Stomach (tissue), 19 donors: ENCODE measurements at places on chromosomes 2 and 18. TPM values are rescaled to one million over a fixed set of nuclear protein-coding genes. Genes with fewer than 3 reads are reported as not detected.

GRCh38 chr2:240013343-240013742, 11.8 kb downstream of the NDUFA10 start:
- H3K27me3 ChIP-seq = no peaks in the 10 kb centered on the region
- H3K27ac ChIP-seq = no peak overlapping the region
- no peaks in the 10 kb centered on the region for H3K4me1 ChIP-seq

DNA sequence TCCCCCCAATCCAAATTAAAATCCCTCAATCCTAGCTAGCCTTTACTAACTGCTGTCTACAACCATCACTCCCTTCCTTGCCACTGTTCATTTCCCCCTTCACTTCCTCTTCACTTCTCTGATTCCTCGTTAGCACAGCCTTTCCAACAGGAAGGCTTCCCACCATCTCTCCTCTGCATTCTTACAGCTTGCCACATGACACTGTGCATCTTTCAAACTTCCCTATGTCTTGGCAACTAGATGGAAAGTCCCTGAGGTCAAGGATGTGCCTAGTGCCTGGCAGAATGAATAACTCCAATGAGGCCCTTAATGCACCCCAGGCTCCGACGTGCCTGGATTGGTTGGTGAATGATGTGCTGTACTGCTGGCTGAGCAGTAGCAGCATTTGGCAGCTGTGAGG, 15.2 kb downstream of the SAP130 start:
- H3K4me3 ChIP-seq = no peak overlapping the region
- no peak overlapping the region for H3K27ac ChIP-seq
- H3K27me3 ChIP-seq = no peaks in the 10 kb centered on the region
- no peak for DNase-seq

Gene RMC1
- 29.2 TPM for polyA plus RNA-seq

DNA sequence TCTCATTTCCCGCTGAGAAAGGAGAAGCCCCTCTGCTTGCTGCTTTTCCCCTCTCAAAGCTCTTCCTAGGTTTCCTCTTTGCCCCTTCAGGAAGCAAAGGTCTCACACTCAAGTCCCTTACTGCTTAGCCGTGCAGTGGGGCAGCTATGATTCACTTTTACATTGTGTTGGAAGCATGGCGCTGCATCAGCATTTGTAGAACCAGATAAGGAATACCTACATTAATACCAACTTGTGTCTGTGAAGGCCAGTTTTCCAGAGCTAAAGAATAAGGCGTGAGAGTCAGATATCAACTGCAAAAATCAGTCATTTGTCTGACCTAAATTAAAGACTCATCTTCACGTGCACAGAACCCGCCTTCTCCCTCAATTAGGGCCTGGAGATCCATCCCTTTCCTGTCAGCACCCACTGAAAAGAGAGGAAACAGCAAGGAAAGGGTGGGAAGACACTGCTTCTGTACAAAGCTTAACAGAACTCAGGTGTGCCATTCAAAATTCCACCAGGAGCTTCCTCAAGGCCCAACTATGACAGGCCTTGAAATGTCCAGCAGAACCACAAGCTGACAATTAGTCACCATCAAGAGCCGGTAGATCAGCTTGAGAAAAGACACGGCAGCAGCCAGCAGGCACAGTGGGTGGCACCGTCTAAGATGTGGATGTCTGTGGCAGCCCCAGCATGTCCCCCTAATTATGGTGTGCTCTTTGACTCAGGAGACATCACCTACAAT, 16.1 kb upstream of the XDH start:
- H3K36me3 ChIP-seq = no peaks in the 10 kb centered on the region
- no peak for DNase-seq
- no peaks in the 10 kb centered on the region for H3K27me3 ChIP-seq
- no peak overlapping the region for H3K27ac ChIP-seq

- peak; percentile 5 for DNase-seq
- no peaks in the 10 kb centered on the region for H3K27me3 ChIP-seq
- H3K27ac ChIP-seq = no peak overlapping the region
- no peaks in the 10 kb centered on the region for H3K4me1 ChIP-seq
Observed at GRCh38 chr2:42769583-42770287, 5.8 kb upstream of the OXER1 start.

DNA sequence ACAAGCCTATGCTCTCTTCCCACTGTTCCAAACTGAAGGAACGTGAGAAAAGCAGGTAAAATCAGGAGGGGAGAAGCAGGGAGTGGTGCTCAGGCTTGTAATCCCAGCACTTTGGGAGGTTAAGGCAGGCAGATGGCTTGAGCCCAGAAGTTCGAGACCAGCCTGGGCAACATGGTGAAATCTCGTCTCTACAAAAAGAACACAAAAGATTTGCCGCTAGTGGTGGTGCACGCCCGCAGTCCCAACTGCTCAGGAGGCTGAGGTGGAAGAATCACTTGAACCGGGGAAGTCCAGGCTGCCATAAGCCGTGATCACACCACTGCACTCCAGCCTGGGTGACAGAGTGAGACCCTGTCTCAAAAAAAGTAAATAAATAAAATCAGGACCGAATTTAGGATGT, 1.3 kb upstream of the TMSB10 start:
- H3K36me3 ChIP-seq = no peaks in the 10 kb centered on the region
- peak overlapping the region; percentile 85 for H3K4me3 ChIP-seq
- H3K27me3 ChIP-seq = no peaks in the 10 kb centered on the region
- peaks cover 36% of the 10 kb centered on the region for H3K4me1 ChIP-seq
- no peak for DNase-seq
- H3K27ac ChIP-seq = no peak overlapping the region

GRCh38 chr18:6659963-6660725, 69.4 kb upstream of the ARHGAP28 start:
- no peaks in the 10 kb centered on the region for H3K27me3 ChIP-seq
- no peaks in the 10 kb centered on the region for H3K36me3 ChIP-seq
- no peak overlapping the region for H3K4me3 ChIP-seq
- H3K27ac ChIP-seq = no peak overlapping the region
- no peak for DNase-seq

Gene NDC80
- 2.1 TPM for polyA plus RNA-seq

GRCh38 chr2:10215393-10215935, 87.2 kb upstream of the HPCAL1 start:
- no peaks in the 10 kb centered on the region for H3K4me1 ChIP-seq
- H3K27ac ChIP-seq = no peak overlapping the region
- H3K27me3 ChIP-seq = no peaks in the 10 kb centered on the region

DNA sequence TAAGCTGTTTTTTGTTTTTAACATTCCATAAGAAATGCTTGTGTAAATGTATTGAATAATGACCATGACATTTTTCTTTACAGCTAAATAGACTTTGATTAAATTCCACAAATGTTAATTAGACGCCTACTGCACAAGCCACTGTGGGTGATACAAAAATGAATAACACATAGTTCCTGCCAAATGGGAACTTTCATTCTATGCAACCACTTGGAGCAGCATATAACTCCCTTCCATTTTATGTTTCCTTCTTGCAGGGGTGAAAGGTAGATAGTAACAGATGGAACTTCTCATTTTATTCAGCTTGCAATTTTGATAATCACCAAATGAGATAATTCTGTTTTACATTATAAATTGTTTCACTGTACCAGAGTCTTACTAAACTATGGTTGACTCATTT, 70.0 kb upstream of the THUMPD2 start:
- H3K36me3 ChIP-seq = no peaks in the 10 kb centered on the region
- H3K4me3 ChIP-seq = no peak overlapping the region
- no peak overlapping the region for H3K27ac ChIP-seq
- H3K4me1 ChIP-seq = peaks cover 20% of the 10 kb centered on the region

Gene CDH2
- polyA plus RNA-seq = 3.7 TPM

- H3K4me3 ChIP-seq = no peak overlapping the region
- H3K36me3 ChIP-seq = peaks cover 8% of the 10 kb centered on the region
- no peak for DNase-seq
- peaks cover 18% of the 10 kb centered on the region for H3K4me1 ChIP-seq
Observed at GRCh38 chr2:102489646-102490045, 16.6 kb downstream of the SLC9A4 start.

DNA sequence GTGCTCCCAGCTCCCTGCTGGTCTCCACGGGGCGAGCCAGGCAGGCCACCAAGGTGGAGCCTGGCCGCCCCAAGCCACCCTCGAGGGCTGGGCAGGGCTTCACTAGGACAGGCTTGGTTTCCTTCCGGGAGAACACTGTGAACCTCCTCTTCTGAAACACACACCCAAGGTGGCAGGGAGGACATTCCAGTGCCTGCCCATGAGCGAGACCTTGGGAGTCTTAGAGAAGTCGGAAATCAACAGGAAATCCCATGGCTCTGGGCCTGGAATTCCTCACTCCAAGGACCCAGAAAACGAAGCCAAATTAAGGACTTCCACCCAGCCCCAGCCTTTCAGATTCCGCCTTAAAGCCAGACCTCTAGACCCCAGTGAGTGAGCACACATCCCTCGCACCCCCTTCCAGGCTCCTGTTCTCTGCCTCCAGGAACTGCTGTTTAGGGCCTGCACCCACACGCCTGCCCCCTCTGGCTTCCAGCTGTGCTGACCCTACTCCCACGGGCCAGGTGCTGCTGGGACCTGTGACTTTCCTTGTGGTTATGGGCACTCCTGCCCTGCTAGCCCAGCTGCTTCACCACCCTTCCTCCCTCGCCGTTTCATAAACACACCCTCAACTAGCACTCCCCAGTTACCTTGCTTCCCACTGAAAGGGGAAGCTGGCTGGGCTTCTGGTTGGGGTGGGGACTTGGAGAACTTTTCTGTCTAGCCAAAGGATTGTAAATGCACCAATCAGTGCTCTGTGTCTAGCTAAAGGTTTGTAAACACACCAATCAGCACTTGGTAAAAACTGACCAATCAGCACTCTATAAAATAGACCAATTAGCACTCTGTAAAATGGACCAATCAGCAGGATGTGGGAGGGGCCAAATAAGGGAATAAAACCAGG, 13.7 kb downstream of the GPR17 start:
- peaks cover 16% of the 10 kb centered on the region for H3K36me3 ChIP-seq
- H3K4me3 ChIP-seq = no peak overlapping the region
- DNase-seq = no peak
- H3K4me1 ChIP-seq = peaks cover 83% of the 10 kb centered on the region
- H3K27me3 ChIP-seq = peaks cover 14% of the 10 kb centered on the region
- H3K27ac ChIP-seq = no peak overlapping the region

DNA sequence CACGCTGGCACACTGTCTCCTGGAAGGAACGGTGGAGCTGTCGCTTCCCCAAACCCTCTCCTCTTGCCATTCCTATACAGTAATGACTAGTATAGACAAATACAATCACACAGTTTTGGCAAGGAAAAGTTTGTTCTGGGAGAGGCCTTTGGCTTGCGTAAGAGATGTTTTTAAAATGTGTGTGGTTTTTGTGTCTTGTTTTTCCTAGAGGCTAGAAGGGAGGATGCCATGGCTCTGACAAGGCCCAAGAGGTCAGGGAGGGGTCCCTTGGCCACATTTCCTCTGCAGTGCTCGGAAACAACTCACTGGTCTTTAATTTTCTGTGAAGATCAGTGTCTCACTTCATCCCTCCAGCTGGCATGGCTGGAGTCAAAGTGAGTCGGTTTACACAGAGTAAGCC, 195.9 kb downstream of the SH3RF3 start:
- H3K27ac ChIP-seq = peak overlapping the region; percentile 74
- H3K4me1 ChIP-seq = peaks cover 40% of the 10 kb centered on the region
- H3K4me3 ChIP-seq = no peak overlapping the region
- DNase-seq = no peak

DNA sequence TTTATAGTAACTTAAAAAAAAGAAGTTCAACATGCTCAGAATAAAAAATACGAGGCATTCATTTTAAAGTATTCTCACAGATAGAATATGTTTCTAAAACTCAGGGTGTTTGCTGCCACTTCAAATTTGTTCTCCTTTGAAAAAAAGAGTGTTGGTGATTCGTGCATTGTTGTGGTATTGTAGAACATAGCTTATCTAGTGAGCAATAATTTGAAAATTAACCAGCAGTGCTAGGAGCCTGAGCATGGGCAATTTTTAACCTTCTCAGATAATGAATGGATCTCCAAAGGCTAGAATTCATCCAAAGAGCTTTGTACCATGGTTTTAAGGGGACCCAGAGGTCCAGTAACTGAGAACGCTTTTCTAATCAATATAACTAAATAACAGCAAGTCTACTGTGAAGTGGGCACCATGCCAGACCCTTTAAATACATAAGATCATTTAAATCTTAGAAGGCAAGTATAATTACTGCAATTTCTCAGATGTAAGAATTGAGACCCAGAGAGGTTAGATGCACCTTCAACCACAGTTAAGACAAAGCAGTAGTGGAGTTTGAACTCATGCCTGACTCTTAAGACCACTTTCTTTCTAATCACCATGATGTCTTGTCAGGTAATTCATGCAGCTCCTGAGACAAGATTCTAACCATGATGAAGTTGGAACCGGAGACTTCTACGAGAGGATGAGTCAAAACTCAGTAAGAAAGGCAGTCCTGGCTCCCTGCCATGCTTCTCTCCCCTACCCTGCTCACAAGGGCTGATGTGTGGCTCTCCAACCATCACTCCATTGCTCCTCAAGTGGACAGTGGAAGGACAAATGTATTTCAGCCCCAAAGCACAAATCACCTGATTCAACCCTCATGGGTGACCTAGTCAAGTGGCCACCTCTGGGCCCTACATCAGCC, 3.4 kb downstream of the CYRIA start:
- H3K4me3 ChIP-seq = no peak overlapping the region
- peaks cover 83% of the 10 kb centered on the region for H3K4me1 ChIP-seq
- no peak for DNase-seq

Gene BCL2
- polyA plus RNA-seq = 3.7 TPM

GRCh38 chr2:30336978-30337841, 105.9 kb downstream of the LBH start:
- no peaks in the 10 kb centered on the region for H3K4me1 ChIP-seq
- H3K27ac ChIP-seq = peak overlapping the region; percentile 49
- no peak for DNase-seq
- no peak overlapping the region for H3K4me3 ChIP-seq

- no peaks in the 10 kb centered on the region for H3K27me3 ChIP-seq
- H3K36me3 ChIP-seq = no peaks in the 10 kb centered on the region
- H3K27ac ChIP-seq = no peak overlapping the region
Observed at GRCh38 chr2:181977661-181978350, 7.8 kb upstream of the PPP1R1C start.

GRCh38 chr2:220961143-220961860, 610.8 kb downstream of the EPHA4 start:
- H3K27ac ChIP-seq = no peak overlapping the region
- no peaks in the 10 kb centered on the region for H3K36me3 ChIP-seq
- peaks cover 8% of the 10 kb centered on the region for H3K4me1 ChIP-seq
- no peaks in the 10 kb centered on the region for H3K27me3 ChIP-seq

GRCh38 chr2:45778720-45779171, 127.3 kb downstream of the PRKCE start:
- no peak overlapping the region for H3K4me3 ChIP-seq
- no peaks in the 10 kb centered on the region for H3K27me3 ChIP-seq
- peaks cover 4% of the 10 kb centered on the region for H3K4me1 ChIP-seq
- peak; percentile 72 for DNase-seq
- H3K36me3 ChIP-seq = no peaks in the 10 kb centered on the region

- no peaks in the 10 kb centered on the region for H3K36me3 ChIP-seq
- peak; percentile 88 for DNase-seq
- H3K27me3 ChIP-seq = no peaks in the 10 kb centered on the region
- peak overlapping the region; percentile 37 for H3K4me3 ChIP-seq
Observed at GRCh38 chr2:237923481-237924163, 43.2 kb upstream of the UBE2F start.

GRCh38 chr2:169131587-169132512, 62.5 kb downstream of the DHRS9 start:
- H3K27ac ChIP-seq = no peak overlapping the region
- H3K27me3 ChIP-seq = no peaks in the 10 kb centered on the region
